ENCODE measurements at places on chromosomes 3 and 15.

- no peak for DNase-seq
Measured at GRCh38 chr3:57646723-57647122, 46.2 kb downstream of the DENND6A start.

- DNase-seq, result no peak
Measured at GRCh38 chr15:99421172-99421656, 144.6 kb upstream of the MEF2A start.

- no peak for DNase-seq
Measured at GRCh38 chr3:133136114-133137041, 98.2 kb downstream of the TMEM108 start.

DNA sequence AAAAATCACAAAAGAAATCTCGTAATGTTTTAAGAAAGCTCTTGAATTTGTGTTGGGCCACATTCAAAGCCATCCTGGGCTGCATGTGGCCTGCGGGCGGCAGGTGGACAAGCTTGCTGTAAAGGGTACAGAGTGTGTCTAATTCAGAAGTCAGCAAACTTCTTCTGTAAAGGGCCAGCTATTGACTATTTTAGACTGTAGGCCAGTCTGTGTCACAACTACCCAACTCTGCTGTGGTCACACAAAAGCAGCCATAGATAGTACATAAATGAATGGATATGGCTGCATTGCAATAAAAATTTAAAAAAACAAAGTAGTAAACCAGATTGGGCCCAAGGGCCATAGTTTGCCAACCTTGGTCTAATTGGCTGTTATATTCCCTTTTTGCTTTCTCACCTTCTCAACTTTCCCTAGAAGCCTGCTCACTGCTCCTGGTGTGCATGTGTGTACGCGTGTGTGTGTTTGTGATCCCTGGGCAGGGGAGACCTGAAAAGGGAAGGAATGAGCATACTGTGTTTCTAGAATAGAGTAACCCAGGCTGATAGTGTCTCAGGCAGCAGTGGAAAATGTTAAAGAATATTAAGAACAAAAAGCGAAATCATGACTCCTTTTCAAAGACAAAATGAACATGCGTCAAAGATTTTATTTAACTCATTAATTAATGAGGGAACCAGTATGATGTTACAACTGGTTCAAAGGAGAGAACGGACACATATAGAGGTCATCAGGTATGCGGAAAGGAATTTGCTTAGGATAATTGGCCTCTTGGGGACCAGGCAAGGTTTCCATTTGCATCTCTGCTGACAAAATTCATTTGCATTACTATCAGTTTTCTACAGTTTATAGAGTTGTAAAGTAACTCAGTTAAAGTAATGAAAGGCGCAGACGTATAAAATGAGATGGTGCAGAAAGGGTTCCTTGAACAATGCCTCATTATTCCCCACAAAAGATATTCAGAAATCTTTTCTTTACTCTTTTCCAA lies 248.0 kb downstream of the THSD4 start:
- no peak for DNase-seq

DNA sequence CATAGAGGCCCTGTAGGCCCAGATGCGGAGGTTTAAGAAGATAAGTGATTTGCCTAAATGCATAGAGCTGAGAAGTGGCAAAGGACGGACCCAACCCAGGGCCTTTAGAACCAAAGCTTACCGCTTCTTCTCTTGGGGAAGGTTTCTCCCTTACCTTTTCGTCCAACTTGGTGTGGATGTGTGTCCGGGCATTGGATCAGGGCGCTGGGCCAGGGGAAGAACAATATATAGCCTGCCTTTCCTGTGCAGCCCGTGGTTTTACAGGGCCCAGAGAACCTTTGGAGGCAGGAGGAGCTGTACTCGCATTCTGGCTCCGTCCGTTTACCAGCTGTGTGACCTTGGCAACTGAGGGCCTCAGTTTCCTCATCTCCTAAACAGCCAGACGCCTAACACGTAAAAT lies 686 bp upstream of the P3H2 start:
- DNase-seq, result no peak

- no peak for DNase-seq
Measured at GRCh38 chr3:148792516-148792915, 35.1 kb upstream of the CPB1 start.

- no peak for DNase-seq
Measured at GRCh38 chr3:14884665-14885064, 62.7 kb upstream of the NR2C2 start.

- no peak for DNase-seq
Measured at GRCh38 chr15:62059108-62059815, 985 bp downstream of the VPS13C start.

DNA sequence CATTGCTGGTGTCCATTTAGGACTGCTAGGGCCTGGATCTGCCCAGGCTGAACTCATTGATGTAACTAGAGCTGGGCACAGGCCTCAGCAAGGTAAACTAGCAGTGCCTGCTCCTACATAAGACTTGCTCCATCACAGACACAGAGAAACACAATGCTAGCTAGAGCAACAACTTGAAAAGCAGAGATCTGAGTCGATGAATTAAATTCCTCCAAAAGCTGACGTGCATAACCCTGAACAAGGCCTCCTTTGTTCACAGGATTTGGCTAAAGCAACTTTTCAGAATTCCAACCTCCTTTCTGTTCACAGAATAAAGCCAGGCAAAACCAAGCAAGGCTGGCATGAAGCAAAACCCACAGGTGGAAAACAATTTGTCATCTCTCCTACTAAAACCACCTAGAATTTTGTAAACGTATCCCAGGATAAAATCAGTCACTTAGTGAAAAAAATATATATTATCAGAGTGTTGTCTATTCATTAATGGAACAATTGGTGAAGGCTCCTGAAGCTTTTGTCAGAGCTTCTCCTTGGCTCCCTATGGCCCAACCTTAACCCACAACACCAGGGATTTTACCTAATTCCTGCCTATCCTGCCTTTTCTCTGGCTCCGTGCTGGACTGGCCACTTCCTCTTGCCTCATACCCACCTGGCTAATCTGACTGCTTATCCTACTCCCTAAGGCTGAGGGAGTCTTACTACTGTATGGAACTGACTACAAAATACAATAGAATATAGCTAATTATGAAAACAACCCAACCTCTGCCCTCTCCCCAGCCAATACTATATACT lies 39.9 kb downstream of the PLCH1 start:
- no peak for DNase-seq

GRCh38 chr3:2458816-2459215 lies 360.1 kb downstream of the CNTN4 start:
- no peak for DNase-seq

DNA sequence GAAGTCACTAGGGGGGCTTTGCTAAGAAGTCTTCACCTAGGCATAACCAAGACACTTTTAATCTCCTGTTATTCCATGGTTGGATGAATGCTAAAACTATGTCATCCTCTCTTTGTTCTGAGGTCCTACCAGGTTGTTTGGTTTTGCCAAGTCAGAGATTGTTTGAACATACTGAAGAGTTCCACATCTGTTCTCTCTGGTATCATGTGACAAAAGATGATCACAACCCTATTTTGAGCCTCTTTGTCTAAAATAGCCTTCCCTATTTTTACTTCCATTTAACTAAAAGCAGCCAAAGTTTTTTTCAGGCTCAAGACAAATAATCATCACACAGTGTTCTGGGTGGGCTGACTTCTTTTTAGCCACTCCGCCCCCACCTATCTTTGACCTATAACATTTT lies 218.4 kb upstream of the LMCD1 start:
- DNase-seq, result no peak

GRCh38 chr3:155738580-155739076 lies 6.2 kb downstream of the PLCH1 start:
- no peak for DNase-seq

- no peak for DNase-seq
Measured at GRCh38 chr3:43011638-43012037, 32.5 kb downstream of the GASK1A start.

- DNase-seq, result no peak
Measured at GRCh38 chr3:122898298-122898697, 103.4 kb downstream of the SLC49A4 start.

DNA sequence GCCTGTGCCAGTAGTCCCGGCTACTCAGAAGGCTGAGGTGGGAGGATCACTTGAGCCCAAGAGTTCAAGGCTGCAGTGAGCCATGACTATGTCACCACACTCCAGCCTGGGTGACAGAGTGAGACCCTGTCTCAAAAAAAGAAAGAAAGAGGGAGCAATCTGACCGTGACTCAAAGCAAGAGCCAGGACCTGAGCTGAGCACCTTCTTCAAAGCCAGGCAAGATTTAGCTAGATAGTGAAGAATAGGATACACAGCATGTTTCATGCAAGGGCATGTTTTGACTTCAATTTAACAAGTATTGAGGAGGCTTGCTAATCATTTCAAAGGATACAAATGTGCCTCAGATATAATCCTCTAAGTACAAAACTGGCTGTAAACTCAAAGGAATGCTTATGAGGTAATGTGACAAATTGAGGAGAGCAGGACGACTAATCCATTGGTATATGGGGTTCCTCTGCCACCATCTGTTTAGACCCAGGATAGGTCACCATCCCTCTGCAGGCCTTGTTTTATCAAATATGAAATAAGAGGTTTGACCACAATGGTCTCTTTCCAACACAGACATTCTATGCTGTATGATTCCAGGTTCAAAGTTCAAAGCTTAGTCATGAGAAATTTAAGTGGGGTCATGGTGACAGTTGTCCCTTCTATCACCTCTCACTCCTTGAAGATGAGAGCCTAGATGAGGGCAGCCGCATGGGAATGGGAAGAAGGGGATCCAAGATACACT lies 33.2 kb downstream of the RAB27A start:
- no peak for DNase-seq

- no peak for DNase-seq
Measured at GRCh38 chr3:59456852-59457485, 407.1 kb upstream of the CFAP20DC start.

- no peak for DNase-seq
Measured at GRCh38 chr15:68411735-68412134, 20.2 kb downstream of the ITGA11 start.

- DNase-seq, result no peak
Measured at GRCh38 chr3:72558001-72558400, 290.2 kb downstream of the SHQ1 start.

DNA sequence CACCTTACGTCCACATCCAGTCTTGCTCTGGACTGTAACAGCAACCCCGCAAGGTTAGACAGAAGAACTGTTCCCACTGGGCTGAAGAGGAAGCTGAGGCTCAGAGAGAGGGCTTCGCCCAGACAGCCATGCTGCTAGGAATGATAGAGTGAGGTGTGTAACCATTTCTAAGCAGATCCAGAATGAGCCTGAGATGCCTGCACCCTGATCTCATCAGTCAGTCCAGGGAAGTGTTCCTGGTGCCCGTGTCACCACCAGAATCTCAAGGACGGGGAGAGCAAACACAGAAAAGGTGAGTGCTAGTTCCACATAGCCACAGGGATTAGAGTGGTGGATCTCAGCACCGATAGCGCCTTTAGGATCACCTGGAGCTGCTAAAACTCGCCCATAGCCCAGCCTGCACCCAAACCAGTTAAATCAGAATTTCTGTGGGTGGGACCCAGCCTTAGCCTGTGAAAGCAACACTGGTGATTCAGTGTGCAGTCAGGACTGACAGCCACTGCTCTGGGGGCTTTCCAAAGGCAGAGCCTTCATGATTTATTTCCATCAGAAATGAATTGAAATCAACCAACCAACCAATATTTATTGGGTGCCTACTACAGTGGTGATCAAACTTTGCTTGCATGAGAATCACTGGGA lies 12.3 kb downstream of the ISLR start:
- no peak for DNase-seq

- DNase-seq, result no peak
Measured at GRCh38 chr15:74555192-74555591, 14.2 kb downstream of the ARID3B start.

- DNase-seq, result no peak
Measured at GRCh38 chr15:69666921-69667811, 214.5 kb downstream of the RPLP1 start.

- no peak for DNase-seq
Measured at GRCh38 chr3:72816862-72817355, 31.3 kb downstream of the SHQ1 start.

DNA sequence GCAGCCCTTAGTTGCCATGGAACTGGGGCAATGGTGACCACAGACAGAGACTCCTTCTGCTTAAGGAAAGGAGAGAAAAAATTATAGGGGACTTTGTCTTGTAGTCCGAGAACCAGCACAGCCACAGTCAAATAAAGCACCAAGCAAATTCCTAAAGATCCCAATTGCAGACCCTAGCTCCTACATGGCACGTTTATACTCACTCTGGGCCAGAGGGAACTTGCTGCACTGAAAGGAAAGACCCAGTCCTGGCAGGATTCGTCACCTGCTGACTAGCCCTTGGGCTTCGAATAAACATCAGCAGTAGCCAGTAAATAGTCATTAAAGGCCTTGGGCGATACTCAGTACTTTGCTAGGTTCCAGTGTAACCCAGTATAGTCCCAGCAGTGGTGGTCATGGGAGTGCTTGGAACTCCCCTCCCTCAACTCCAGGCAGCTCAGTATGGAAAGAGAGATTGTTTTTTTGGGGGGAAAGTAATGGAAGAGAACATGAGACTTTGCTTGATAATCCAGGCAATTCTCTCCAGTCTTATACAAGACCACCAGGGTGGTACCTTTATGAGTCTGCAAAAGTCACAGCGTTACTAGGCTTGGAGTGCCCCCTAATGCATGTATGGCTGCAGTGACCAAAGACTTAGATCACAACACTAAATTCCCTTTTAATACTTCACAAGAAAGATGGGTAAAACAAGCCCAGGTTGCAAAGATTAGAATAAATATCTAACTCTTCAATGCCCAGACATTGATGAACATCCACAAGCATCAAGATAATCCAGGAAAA lies 66.4 kb upstream of the AGTR1 start:
- no peak for DNase-seq

- DNase-seq, result no peak
Measured at GRCh38 chr3:112003321-112004080, 4.8 kb downstream of the TAGLN3 start.

DNA sequence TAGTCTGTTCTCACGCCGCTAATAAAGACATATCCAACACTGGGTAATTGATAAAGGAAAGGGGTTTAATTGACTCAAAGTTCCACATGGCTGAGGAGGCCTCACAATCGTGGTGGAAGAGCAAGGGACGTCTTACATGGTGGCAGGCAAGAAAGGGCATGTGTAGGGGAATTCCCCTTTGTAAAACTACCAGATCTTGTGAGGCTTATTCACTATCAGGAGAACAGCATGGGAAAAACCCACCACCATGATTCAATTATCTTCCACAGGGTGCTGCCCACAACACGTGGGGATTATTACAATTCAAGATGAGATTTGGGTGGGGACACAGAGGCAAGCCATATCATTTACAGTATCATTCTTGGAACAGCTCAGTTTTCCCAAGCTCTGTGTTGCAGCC lies 268.0 kb downstream of the SUCLG2 start:
- no peak for DNase-seq

DNA sequence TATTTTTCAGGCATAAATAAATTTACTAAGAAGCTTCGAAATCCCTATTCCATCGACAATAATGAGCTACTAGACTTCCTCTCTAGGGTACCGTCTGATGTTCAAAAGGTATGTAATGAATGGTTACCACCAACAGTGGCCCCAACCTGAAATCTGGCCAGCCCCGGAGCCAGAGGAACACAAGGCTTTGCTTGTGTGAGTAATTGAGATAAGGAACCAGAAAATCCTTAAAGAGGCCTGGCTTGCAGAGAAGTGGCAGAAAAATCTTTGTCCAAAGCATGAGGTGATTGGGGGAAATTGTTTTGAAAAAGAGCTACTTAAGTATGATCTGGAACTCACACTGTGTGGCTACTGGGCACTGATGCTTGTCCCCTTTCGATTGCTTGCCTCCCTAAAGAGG lies 245.3 kb downstream of the MCTP2 start:
- DNase-seq, result no peak

Measured in T-helper 22 cell (primary cell).